ENCODE measurements at places on chromosomes 13 and 19.

- H3K4me1 ChIP-seq, result peaks cover 47% of the 10 kb centered on the region
These were observed 579 bp downstream of the CPT1C start for GRCh38 chr19:49691243-49692146.

GRCh38 chr19:16088351-16089009 is 12.2 kb downstream of the TPM4 start:
- H3K36me3 ChIP-seq, result peaks cover 98% of the 10 kb centered on the region
- H3K27ac ChIP-seq, result no peak overlapping the region
- no peaks in the 10 kb centered on the region for H3K27me3 ChIP-seq
- H3K4me3 ChIP-seq, result no peak overlapping the region
- DNase-seq, result no peak

GRCh38 chr19:38190061-38190460 is 34.0 kb downstream of the DPF1 start:
- H3K4me1 ChIP-seq, result no peaks in the 10 kb centered on the region
- H3K27me3 ChIP-seq, result no peaks in the 10 kb centered on the region
- no peak overlapping the region for H3K4me3 ChIP-seq

- DNase-seq, result no peak
- H3K36me3 ChIP-seq, result peaks cover 73% of the 10 kb centered on the region
These were observed 8.1 kb upstream of the FKRP start for GRCh38 chr19:46737761-46738171.

GRCh38 chr13:67258482-67258881 is 28.3 kb upstream of the PCDH9 start:
- H3K4me3 ChIP-seq, result no peak overlapping the region
- H3K27me3 ChIP-seq, result no peaks in the 10 kb centered on the region
- H3K4me1 ChIP-seq, result no peaks in the 10 kb centered on the region
- H3K36me3 ChIP-seq, result no peaks in the 10 kb centered on the region
- H3K27ac ChIP-seq, result no peak overlapping the region
